ENCODE measurements at places on chromosomes 2 and 18.

GRCh38 chr2:17318013-17318412 is 200.2 kb downstream of the RAD51AP2 start:
- no peak for DNase-seq

DNA sequence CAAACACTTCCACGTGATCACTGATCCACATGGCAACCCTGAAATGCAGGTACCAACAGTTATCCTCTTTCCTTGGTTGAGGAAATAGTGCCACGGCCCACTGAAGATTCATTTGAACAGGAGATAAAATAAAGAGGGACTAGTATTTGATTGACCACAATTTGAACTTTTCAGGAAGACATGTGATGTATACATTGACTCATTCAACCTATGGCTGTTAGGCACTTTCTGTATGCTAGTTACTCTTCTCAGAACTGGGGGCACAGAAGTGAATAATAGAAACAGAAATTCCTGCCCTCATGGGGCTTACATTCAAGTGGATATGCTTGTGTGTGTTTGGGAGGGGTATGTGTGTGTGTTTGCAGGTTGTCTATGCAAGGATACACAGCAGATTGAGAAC is 199.6 kb downstream of the PRKCE start:
- no peak for DNase-seq

GRCh38 chr2:68812251-68812650 is 58.9 kb downstream of the BMP10 start:
- DNase-seq: no peak

DNA sequence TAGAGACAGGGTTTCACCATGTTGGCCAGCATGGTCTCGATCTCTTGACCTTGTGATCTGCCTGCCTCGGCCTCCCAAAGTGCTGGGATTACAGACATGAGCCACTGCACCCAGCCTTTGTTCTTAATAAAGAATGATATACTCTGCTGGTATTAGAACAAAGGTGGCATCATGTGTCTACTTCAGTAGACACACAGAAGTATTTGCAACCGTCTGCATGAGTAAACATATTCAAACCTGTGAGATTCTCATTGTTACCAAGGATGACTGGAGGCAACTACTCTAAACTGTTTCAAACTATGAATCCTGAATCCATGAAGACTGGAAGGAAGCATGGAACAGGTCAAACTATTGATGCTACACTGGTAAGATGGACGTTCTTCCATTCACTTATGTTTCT is 32.1 kb downstream of the MBD2 start:
- DNase-seq: no peak

GRCh38 chr2:19719540-19719939 is 182.2 kb downstream of the TTC32 start:
- DNase-seq: no peak

DNA sequence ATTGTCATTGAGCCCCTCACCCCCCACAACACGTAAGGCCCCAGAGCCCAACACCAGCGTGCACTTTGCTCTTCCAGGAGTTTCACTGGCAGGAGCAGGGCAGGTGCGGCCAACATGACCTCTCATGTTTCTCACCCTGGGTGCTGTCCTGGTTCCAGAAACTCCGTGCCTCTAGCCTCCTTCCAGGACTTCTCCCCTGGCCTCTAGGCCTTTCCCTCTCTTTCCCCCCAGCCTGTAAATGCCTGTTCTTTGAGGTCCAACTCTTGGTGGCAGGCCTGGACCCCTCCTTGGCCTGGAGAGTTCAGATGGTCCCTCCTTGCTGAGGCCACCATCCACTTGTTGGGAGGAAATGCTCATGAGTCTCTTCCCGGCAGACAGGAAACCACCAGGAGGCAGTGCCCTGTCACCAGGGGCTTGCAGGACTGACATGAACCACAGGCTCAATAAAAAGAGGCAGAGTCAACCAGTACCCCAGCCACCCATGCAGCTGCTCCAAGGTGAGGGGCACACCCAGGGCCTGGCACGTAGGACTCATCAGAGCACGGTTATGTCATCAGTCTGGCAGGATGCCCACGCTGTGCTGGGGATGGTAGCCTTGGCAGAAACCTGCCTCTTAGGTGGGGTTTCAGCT is 1.5 kb downstream of the MALL start:
- no peak for DNase-seq

GRCh38 chr2:145169285-145169684 is 649.4 kb upstream of the ZEB2 start:
- no peak for DNase-seq

GRCh38 chr2:76895469-76895868 is 626.7 kb downstream of the LRRTM4 start:
- DNase-seq: no peak

DNA sequence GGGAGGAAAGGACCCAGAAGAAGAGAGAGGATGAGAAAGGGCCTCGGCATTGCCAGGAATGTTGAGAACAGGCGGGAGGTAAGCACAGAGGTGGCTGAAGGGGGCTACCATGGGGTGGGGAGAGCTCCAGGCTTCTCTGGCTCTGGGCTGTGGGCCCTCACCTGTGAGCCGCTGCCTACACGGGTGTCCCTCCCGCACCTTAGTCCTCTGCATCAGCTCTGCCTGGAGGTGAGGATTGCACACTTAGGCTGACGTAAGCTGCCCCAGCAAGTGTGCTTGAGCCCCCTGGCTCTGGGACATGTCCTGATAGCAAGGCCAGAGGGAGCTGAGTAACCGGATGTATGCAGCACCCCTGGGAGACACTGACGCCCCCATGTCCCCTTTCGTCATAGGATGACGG is 33.9 kb downstream of the TMEM18 start:
- DNase-seq: no peak

- no peak for DNase-seq
These were observed 169.5 kb downstream of the GFPT1 start for GRCh38 chr2:69217333-69218080.

- DNase-seq: no peak
These were observed 194.3 kb downstream of the RTP5 start for GRCh38 chr2:242063850-242064249.

DNA sequence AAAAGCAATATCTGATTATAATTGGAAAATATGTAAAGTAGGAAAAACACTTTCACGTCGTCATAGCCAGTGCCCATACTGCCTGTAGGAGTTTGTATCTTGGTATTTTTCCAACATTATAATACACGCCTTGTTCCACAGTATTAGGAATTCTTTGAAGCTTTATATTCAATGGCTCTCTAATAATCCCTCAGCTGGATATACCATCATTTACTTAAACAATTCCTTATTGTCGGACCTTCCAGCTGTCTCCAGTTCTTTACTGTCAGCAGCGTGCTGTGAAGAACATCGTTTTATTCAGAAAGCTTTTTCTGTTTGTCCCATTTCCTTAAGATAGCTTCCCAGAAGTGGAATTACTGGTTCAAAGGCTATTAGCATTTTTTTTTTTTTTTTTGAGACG is 31.7 kb downstream of the ATP6V1C2 start:
- no peak for DNase-seq

- no peak for DNase-seq
These were observed 24.2 kb downstream of the ITM2C start for GRCh38 chr2:230888824-230889400.

- DNase-seq: no peak
These were observed 174.6 kb downstream of the THADA start for GRCh38 chr2:43421194-43421593.

DNA sequence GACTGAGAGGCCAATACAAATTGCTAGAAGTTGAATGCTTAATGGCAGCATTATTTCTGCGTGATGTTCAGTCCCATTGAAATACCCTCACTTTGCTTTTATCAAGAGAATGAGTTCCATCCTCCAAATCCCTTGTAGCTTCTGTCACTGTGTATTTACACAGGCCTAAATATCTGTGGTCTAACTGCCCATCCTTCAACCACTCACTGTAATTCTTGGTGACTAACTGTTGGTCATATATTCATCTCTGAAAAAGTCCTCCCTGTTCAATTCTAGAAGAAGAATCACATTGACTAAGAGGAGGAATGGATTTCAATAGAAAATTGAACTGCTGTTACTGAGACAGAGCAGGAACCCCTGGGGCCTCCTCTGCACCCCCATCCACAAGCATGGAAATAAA is 74.2 kb upstream of the L3MBTL4 start:
- no peak for DNase-seq

- no peak for DNase-seq
These were observed 41.7 kb downstream of the ADCY3 start for GRCh38 chr2:24878341-24878740.

DNA sequence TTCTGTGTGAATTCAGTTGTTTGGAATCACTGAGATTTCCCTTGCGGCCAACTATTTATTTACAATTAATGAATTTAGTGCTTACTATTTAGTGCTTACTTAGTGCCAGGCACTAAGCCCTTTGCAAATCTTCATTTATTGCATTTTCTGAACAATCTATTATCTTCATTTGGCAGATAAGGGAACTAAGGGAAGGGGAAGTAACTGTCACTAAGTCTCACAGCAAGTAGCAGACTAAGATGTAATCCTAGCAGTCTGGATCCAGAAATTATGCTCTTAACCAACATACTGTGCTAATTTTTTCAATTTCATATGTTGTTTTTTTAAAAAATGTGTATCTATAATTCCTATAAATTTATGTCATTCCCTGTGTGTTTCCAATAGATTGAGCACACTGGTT is 214.4 kb upstream of the EPC2 start:
- no peak for DNase-seq

- DNase-seq: no peak
These were observed 132.2 kb upstream of the ITGB6 start for GRCh38 chr2:160332318-160332717.

DNA sequence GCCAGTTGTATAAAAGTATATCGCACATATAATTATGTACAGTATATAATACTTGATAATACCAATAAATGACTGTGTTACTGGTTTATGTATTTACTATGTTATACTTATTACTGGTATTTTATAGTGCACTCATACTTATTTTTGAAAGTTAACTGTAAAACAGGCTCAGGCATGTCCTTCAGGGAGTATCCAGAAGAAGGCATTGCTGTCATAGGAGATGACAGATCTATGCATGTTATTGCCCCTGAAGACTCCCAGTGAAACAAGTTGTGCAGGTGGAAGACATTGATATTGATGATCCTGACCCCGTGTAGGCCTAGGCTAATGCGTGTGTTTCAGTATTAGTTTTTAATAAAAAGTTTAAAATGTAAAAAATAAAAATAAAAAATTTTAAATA is 20.3 kb upstream of the ASXL3 start:
- no peak for DNase-seq

GRCh38 chr2:142989273-142990204 is 112.1 kb downstream of the KYNU start:
- DNase-seq: no peak

GRCh38 chr2:2704428-2705090 is 373.5 kb upstream of the MYT1L start:
- DNase-seq: no peak

GRCh38 chr2:11133936-11134320 is 21.3 kb upstream of the SLC66A3 start:
- no peak for DNase-seq

DNA sequence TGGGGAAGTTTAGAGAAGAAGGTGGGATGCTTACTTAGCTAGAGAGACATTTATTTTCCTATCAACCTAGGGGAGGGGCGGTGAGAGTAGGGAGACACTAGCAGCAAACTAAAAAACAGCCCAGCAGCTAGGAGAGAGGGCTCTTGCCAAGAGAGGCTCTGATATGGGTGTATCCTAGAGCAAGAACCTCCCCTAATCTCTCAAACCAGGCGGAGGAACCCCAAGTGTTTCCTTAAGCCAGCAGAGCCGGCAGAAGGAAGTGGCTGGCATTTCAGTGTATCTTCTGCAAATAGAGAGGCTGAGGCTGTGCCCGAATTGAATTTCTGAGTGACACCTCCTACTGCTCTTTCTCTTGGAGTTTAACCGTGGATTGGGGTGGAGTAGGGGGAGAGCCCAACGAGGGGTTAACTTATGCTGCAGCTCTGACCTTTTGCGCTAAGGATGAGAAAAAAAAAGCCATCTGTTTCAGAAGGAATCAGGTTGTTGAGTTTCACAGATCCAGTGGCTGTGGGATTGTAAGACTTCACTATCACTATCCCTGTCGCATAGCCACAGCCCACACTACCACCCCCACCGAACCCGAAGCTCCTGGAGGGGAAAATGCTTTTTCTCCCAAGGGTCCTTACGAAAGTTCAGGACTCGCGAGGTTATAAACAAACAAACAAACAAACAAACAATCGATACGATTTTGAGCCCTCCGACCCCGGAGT is 1.4 kb downstream of the ST8SIA5 start:
- DNase-seq: no peak

DNA sequence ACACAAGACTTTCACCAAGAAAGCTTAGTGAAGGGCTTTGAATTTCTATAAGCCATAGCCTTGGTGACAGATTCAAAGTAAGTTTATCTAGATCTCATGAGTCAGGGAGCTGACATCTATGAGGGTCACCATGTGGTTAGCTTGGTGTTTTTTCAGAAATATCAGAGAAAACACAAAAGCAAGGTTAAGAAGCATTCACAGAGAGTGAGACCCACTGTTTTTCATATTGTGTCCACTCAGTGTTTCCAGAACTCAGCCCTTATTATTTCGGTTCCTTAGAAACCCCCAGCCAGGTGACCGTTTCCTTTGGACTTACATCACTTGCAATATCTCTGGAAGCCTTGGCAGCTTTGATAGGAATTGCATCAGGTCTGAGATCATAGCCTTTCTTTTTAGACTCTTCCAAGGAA is 76.6 kb downstream of the NEB start:
- DNase-seq: no peak

DNA sequence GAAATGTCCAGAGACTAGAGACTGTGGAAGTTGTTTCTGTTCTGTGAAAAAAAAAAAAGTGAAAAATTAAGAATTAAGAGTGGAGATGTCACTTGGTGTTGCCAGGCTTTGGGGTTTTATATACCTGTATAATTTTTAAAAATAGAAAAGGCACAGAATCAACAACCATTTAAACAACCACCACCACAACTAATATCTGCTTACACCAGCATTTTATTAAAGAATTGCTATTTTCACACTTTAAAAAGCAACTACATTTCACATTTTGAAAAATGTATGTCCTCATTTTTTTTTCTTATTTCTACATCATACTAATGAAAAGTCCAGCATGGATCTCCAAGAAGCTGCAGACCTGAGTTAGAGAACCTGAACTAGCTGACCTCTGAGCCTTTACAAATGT is 167.5 kb upstream of the DTNA start:
- no peak for DNase-seq

GRCh38 chr2:186170693-186171092 is 315.4 kb upstream of the ZC3H15 start:
- no peak for DNase-seq

GRCh38 chr2:100767224-100767653 is 52.7 kb upstream of the NPAS2 start:
- no peak for DNase-seq

DNA sequence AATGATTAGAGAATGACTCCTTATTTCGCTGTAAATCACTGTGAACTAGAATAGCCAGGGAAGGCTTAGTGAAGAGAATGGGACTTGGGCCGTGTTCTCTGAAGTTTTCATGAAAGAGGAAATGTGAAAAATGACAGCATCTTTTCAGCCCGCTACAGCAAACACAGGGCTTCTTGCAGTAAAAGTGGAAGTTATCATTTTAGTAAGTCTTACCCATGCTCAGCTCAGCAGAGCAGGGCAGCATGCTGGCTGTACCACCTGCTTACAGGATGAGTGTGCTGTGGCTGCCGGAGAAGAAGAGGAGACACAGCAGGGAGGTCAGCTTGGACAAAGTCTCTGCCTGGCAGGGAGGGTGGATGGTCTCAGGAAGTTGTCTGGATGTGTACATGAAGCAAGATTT is 300.7 kb upstream of the DLGAP1 start:
- DNase-seq: no peak

- DNase-seq: no peak
These were observed 554.7 kb downstream of the NUP35 start for GRCh38 chr2:183678908-183679307.

Measured in GM13976 (cell line).